BE2C (cell line): ENCODE measurements at places on chromosomes 16 and 17.

GRCh38 chr16:84592718-84593117, 25.2 kb downstream of the COTL1 start:
- no peak for DNase-seq

GRCh38 chr16:68065716-68066305, 19.4 kb upstream of the NFATC3 start:
- DNase-seq, result no peak

- DNase-seq, result no peak
Observed at GRCh38 chr17:83046448-83047181, 32.8 kb upstream of the METRNL start.

GRCh38 chr16:13012601-13013000, 111.2 kb downstream of the SHISA9 start:
- no peak for DNase-seq
